ENCODE measurements at places on chromosomes 1 and 21. TPM values are rescaled to one million over a fixed set of nuclear protein-coding genes. Genes with fewer than 3 reads are reported as not detected.

The KLHL12 gene
- 13.9 TPM for total RNA-seq

The SPATA21 gene
- not detected for total RNA-seq

The PKP1 gene
- not detected for total RNA-seq

- DNase-seq, result no peak
Observed at GRCh38 chr1:154418062-154418921, 13.1 kb downstream of the IL6R start.

The PLA2G2F gene
- total RNA-seq, result not detected

GRCh38 chr1:51131185-51131584 lies 29.2 kb downstream of the C1orf185 start:
- no peak for DNase-seq

The TFF3 gene
- total RNA-seq, result 5.0 TPM

The RNF2 gene
- 14.1 TPM for total RNA-seq

DNA sequence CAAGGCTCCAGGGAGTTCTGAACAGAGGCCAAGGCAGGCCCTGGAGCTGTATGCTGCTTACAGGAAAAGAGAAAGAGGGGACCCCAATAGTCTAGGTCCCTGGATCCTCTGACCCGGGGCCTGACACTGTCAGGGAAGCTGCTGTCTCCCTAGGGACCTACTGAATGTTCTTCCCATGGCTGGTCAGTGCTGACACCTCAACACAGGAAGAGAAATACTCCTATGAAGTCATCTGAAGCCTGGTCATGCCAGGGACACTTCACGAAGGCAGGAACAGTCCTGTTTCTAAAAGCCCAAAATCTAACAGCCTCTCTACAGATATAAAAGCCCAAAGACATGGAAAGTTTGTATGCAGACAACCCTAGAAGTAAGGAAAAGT lies 1.7 kb upstream of the LAD1 start:
- DNase-seq, result no peak

- no peak for DNase-seq
Observed at GRCh38 chr1:77378723-77379535, 97.1 kb downstream of the AK5 start.

DNA sequence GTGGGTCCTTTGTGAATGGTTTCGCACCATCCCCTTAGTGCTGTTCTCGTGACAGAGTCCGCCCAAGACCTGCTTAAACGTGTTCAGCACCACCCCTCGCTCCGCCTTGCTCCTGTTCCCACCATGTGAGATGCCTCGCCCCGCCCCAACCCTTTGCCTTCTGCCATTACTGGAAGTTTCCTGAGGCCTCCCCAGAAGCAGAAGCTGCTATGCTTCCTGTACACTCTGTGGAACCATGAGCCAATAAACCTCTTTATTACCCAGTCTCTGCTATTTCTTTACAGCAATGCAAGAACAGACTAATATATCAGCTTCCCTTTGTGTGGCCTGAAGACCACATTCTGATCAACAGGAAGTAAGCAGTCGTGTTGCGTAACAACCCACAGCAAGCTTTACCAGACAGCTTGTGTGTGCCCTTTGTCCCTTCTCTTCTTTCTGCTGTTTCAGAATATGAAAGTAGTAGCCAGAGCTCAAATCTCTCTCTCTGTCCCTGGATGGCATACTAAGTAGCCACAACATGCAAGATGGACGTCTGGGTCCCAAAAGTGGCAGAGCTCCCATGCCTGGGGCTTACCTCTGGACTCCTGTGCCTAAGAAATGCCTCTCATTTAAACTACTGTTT lies 14.1 kb downstream of the HENMT1 start:
- peak; percentile 76 for DNase-seq

DNA sequence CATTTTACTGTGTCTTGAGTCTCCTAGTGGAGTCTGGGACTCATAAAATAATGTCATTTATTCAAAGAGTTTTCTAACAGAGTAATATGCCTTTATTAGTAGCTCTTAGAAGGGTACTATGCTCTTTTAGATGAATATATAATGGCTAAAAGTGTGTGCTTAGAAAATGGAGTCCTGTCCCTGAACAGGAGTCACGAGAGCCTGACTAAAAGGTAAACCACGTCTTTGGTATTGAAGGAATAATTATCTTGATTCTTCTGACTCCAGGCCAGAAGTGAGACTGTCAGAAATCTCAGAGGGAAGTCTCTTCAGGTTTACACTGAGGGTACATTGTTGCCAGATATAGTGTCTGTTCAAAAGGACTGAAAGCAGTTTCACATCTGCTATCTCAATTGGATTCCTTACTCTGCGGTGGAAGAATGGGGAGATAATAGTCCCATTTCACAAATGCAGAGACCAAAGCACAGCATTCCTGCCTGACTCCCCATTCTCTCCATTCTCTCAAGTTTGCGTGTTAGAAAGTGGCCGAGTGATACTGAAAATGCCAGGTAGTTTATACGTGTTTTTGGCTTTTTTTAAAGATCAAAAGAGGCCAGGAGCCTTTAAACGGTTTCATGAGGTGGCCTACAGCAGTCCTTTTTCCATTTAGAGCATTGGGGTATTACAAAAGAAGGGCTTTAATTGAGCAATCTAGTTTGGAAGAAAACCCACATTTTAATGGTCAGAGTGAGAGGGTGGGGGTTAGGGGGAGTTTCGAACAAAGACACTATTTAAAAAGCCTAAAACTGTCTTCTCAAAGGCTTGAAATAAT lies 176.6 kb downstream of the VPS13D start:
- no peak for DNase-seq

The ZFP69 gene
- total RNA-seq, result 1.6 TPM

DNA sequence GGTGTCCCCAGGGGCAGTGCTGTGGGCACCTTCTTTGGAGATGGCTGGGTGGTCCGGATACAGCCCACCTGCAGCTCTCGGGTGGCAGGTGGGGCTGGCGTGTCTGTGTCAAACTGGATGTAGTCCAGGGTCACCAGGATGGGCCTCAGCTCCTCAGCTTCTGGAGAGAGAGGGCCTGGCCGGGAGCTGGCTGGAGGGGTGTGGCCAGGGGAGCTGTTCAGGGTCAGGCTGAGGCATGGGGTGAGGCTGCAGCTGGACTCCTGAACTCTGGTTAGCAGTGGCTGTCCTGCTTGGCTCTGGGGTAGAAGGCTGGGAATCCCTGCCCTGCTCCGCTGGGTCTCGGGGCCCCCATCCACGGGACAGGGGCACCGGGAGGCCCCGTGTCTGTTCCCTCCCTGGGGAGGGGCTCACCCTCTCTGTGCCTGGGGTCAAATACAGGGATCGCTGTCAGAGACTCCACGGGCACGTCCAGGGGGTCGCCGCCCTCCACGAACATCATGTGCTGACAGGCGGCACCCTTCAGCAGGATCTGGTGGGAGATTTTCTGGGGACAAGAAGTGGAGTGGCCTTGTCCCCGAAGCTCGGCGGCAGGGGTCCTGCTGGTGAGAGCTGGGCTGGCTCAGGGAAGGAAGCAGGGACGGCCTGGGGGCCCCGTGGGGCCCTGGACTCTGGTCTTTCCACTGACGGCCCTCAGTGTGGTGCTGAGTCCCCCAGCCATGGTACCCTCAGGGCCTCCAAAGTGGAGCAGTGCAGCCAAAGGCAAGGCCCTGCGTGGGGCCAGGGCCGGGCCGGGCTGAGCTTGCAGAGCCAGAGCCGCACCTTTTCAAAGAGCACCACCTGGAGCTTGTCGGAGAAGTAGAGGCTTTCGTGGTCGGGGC lies 4.1 kb upstream of the TMEM52 start:
- no peak for DNase-seq

GRCh38 chr1:175138579-175138978 lies 54.0 kb downstream of the KIAA0040 start:
- DNase-seq, result no peak

DNA sequence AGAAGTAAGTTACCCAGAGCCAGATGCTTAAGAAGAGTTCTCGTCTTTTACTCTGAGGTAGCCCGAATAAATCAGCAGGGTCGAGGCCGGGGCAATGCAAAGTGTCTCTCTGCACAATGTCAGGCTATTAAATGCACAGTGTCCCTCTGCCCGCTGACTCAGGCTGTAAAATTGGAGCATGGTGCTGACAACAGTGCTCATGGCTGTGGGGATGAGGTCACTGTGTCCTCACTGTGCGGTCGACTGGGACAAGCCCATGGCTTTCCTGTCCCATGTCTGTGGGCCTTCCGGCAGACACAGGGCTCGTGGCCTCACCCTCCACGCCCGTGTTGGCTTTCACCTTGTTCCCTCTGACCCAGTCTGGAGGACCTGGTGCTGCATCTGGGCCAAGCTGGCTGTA lies 14.6 kb upstream of the SLC2A1 start:
- DNase-seq, result no peak

The PLPPR4 gene
- total RNA-seq, result 0.37 TPM

- DNase-seq, result peak; percentile 95
Observed at GRCh38 chr1:183318433-183318832, 99.7 kb downstream of the NMNAT2 start.

The TM2D1 gene
- total RNA-seq, result 46.0 TPM

- no peak for DNase-seq
Observed at GRCh38 chr1:172545396-172546004, 12.6 kb downstream of the SUCO start.

The WNT3A gene
- not detected for total RNA-seq

- no peak for DNase-seq
Observed at GRCh38 chr1:180503280-180503862, 994 bp upstream of the ACBD6 start.

The UBR4 gene
- 88.0 TPM for total RNA-seq

DNA sequence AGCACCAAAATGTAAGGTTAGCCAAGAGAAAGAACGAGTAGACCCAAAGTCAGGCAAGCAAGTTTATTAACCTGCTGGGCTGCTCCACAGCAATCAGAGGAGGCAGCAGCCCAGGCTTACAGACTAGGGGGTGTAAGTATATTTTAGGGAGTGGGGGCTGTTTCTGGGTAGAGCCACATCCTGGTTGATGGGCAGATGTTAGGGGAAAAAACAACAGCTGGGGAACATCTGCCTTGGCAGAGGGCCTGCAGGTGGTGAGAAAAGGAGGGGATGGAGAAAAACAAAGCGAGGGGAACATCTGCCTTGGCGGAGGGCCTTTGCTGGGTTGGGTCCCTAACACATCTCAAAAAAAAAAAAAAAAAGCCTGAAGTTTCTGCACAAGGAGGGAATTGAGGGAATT lies 9.7 kb upstream of the ZBTB48 start:
- no peak for DNase-seq

GRCh38 chr1:201889090-201889968 lies 631 bp downstream of the SHISA4 start:
- DNase-seq, result no peak

DNA sequence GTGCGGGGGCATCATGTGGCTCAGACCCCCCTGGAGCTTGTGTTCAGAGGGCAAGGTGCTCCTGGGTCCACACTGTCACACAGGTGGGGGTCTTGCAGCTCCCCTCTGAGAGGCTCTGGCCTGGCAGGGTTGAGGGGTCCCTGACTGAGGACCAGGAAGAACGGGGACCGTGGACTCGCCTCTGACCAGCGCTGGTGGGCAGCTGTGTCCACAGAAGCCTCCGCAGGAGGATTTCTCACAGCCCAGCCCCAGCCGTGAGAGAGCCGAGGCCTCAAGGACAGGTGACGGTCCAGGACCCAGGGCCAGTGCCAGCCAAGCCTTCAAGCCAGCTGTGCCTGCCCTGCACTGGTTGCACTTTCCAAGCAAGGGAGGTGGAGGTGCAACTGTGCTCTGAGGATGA lies 63.5 kb upstream of the TTC34 start:
- no peak for DNase-seq

The FAM72D gene
- total RNA-seq, result not detected

The TMPRSS2 gene
- not detected for total RNA-seq

GRCh38 chr1:202143768-202144401 lies 652 bp downstream of the ARL8A start:
- DNase-seq, result no peak

DNA sequence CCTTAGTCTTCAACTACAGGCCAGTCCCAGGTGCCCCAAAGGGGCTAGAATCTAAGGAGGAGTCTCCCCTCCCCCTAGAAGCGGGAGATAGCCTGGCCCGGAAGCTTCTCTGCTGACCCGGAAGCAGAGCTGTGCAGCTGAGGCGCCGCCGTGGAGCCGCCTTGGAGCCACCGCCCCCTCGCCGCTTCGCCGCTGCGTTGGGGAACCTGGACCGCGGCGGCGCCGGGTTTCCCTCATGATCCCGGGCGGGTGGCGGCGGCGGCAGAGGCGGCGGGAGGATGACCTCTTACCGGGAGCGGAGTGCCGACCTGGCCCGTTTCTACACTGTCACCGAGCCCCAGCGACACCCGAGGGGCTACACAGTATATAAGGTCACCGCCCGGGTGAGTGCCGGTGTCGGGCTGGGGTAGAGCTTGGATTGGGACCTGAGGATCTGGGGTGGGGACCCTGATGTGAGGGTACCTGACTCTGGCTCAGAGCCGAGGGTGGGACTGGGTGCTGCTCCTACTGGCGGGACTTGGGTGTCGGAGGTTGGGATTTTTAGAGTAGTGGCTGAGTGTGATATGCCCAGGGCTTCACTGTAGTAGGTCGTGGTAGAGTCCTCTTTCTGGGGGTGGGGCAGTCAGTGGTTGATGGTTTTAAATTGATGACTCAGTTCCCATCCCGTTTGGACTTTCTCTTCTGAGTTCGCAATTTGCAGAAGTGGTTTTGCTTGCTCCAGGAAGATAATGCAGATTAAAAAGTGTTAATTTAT lies at the start of gene RPS6KC1:
RPS6KC1 (plus strand) TSS at position 115 of the 754 bp plus-strand sequence; CDS start at position 279, 164 bp downstream.
- peak; percentile 71 for DNase-seq

- DNase-seq, result no peak
Observed at GRCh38 chr1:204760350-204760749, 74.8 kb upstream of the LRRN2 start.

DNA sequence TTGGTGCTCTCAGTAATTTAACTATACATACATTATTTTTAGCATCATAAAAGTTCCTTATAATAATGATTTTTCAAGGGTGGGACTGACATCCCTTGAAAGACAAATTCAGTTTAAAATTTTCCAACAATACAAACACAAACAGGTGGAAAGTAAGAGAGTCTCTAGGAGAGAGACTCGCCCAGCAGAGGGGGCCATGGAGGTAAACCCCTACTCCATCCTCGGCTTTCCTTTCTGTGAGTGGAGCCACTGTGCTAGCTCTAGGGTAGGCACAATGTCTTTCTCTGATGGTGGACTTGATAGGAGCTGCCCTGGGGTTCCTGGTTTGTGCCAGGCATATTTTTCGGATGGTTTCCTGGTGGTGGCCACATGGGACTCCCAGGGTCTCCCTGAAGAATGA lies 8.3 kb downstream of the CSMD2 start:
- DNase-seq, result no peak

DNA sequence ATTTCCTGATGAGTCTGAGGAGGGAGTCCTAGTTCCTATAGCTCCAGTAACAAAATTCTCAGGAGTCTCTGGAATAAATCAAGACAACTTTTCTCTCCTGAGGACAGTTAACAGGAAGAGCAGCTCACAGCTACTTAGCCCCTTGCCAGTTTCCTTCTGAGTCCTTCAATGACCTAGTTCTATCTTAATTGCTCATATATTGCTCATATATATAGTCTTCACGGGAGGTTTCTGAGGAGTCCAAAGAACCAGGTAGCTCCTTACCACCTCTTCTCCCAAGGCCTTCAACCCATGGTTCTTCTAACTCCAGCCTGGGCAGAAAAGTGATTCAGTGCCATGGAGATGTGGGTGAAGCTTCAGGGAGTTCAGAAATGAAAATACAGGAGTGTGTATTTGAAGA lies 4.6 kb downstream of the AMIGO1 start:
- no peak for DNase-seq
